ENCODE measurements at places on chromosomes 7 and 10.

GRCh38 chr7:80183351-80183750 lies 48.7 kb downstream of the GNAI1 start:
- DNase-seq, result no peak

DNA sequence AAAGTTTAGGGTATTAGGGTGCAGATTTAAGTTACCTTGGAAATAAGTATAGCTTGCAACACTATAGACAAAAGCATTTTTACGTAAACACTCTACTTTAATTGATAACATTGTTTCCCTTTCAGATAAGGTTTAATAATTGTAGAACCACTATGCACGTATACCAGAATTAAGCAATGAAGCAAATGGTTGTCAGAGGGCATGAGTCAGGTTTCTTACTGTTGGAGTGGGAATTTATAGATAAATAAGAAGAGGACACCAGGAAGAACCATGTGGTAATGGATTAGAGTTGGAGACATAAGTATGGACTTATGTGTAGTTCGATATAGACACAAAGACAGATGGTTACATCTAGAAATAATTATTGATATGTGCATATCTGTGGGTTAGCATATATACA lies 355.6 kb downstream of the ETV1 start:
- no peak for DNase-seq

DNA sequence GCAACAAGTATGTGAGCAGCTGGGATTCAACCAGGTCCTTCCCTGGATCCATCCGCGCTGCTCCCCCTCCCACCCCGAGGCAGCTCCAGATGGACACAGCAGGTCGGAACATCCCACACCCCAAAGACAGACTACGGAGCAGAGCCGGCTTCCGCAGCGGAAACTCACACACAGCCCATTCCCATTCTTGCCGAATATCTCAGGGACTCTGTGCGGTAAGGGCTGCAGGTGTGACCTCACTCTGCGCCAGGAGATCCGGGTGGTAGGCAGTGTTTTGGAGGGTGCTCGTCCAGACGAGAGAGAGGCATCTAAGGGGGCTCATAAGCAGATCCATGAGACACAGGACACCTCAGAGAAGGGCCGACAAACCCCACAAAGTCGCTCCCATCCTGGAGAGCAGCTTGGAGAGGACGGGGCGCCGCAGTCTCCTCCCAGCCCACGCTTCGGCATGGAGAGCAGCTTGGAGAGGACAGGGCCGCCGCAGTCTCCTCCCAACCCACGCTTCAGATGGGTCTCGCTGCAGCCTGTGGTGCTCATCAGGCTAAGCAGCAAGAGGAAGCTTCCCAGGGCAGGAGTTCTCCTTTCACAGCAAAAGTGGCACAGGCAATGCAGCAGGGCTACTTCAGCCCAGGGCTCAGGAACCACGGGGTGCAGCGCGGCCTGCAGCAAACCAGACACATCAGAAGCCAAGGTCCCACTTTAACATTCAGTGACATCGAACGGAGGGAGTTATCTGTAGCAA lies 179.9 kb downstream of the DIP2C start:
- DNase-seq, result no peak

- no peak for DNase-seq
These were observed 493 bp downstream of the WDR91 start for GRCh38 chr7:135210888-135211178.

DNA sequence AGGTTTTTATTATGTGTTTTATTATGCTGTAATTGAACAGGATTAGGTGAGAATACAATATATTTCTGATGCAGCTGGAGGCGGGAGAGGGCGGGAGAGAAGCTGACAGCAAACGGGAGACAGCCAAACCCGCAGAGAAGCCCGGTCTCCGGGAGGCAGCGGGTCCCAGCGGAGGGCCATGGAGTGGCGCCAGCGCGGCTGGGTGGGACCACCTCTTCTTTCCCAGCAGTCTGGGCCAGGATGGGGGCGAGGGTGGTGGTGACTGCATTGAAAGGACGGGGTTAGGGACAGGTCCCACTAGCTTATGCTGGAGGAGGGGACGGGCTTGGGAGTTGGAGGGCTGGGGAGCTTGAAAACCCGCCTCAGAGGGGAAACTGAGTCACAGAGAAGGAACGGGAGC lies 14.5 kb upstream of the KAZALD1 start:
- no peak for DNase-seq
